ENCODE measurements at places on chromosomes 4 and X. TPM values are rescaled to one million over a fixed set of nuclear protein-coding genes. Genes with fewer than 3 reads are reported as not detected.

DNA sequence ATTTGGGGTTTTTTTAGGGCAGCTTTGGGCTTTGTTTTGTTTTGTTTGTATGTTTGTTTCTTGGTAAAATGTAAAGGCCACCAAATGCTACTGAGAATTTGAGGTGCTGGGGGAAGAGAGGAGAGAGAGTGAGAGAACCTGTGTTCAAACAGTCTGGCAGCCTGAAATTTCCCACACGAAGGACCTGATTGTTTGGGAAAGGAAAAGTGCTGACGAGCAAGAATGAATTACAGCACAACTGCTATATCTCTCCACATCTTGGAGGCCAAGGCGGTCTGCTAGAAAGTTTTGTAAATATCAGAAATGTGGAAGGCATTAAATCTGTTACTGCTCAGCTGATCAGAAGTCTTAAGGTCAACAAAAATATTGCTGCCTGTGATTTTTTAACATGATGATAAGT is 170.5 kb downstream of the PALLD start:
- DNase-seq = no peak

The KLHL4 gene
- not detected for total RNA-seq

GRCh38 chrX:69543572-69543971 is 39.4 kb downstream of the NALF2 start:
- no peak for DNase-seq

DNA sequence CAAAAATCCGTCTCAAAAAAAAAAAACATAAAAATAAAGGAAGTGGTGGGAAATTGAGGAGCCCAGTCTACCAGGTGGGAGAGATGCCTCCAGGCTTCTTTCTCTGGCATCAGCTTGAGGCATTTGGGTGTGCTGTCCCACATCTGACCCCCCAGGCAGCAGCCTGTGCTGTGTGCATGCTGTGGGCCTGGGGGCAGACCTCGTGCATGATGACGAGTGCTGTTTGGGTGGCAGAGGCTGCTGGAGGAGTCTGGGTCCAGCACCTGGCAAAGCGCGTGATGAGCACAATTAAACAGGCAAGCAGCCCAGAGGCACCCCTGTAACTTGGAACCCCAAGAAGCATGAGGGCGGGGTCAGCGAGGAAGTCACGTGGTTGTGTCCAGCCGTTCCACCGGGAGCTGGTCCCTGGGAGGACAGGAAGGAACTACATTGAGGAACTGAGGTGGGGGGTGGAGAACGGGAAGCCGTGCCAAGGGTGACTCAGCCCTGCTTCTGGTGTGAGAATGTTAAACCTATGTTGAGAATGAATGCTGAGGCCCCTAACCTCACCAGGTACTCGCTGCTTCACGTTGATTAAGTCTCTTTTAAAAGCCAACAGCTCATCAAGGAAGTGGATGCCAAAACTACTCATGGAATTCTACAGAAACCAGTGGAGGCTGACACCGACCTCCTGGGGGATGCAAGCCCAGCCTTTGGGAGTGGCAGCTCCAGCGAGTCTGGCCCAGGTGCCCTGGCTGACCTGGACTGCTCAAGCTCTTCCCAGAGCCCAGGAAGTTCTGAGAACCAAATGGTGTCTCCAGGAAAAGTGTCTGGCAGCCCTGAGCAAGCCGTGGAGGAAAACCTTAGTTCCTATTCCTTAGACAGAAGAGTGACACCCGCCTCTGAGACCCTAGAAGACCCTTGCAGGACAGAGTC is 6.1 kb downstream of the TACC3 start:
- DNase-seq = no peak

GRCh38 chrX:13119386-13119785 is 75.0 kb upstream of the FAM9C start:
- no peak for DNase-seq

The PPP4R3C gene
- not detected for total RNA-seq

The OR13H1 gene
- not detected for total RNA-seq

The S100P gene
- total RNA-seq = not detected

DNA sequence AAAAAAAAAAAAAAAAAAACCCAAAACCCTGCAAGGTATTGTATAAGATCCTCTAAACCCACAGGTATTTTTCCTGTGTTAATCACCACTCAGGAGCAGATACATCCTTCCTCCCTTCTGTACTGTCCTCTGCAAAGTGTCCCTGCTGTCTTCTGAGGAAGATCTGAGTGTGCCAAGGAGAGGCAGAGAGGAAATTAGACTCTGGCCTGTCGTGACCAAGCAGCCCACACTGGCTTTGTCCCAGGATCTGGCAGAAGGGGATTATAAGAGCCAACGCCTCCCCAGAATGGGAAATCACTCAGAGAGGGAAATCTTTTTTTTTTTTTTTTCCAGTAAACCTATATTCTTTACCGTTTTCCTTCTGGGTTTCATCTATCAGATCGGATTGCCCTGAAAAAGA is 39.6 kb downstream of the PTCHD1 start:
- DNase-seq = peak; percentile 88

GRCh38 chrX:42515939-42516338 is 262.0 kb downstream of the PPP1R2C start:
- no peak for DNase-seq

The COL4A6 gene
- total RNA-seq = not detected

DNA sequence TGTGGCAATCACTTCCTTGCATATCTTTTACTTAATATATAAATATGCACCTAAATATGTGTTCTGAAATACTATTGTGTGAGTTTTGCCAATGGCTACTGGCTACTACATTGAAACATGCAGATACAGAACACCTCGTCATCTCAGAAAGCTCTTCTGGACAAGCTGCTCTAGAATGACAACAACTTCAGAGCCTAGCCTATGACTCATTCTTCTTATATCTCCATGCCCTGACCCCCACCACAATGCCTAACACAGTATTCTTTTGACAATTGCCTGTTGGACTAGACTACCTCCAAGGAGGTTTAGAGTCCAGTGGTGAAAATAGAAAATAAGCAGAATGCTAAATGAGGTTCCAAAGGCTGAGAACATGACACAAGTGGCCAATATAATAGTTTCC is 17.6 kb upstream of the DMP1 start:
- DNase-seq = no peak

DNA sequence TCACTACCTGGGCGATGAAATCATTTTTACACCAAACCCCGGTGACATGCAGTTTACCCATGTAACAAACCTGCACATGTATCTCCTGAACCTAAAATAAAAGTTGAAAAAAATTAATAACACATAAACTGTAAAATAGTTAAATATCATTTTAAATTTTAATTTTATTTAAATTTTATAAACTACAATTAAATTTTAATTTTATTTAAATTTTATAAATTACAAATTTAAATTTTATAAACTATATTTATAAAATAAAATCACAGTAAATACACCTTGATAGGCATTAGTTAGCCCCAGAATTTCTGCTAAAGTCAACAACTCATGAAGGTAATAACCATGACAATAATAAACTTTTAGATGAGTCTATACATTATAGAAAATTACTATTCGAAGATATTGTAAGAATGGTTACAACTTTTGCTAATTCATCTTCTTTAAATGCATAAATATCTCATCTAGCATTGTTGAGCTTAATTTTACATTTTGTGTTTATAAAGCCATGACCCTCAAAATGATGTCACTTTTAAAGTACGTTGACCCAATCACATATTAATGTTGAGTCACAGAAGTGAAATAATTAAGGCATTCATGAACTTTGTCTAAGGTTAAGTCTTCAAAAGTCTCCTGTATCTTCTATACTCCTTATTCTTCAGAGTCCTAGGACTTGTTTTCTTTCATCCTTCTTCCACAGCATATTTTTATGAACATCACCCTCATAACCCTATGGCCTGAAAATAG is 755.8 kb upstream of the LCORL start:
- no peak for DNase-seq

- no peak for DNase-seq
Observed at GRCh38 chrX:50049228-50049627, 126.8 kb downstream of the CLCN5 start.

DNA sequence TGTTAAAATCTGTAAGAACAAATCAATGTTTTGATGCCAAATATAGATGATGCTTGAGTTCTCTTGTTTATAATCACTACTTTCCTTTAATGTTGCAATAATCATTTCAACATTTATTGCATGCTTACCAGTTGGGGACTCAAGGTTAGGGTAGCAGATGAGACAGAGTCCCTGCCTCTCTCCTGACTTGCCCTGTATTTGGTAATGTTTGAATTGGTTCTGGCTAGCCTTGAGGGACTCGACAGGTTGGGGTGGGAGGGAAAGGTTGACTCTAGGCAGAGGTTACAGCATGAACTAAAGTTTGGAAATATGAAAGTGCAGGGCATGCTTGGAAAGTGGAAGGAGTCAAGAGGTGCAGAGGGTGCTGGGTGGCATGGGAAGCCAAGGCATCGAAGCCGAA is 2.0 kb downstream of the SEC24B start:
- no peak for DNase-seq

Measured in G401 (cell line).